ENCODE measurements at places on chromosomes 1 and 21. TPM values are rescaled to one million over a fixed set of nuclear protein-coding genes. Genes with fewer than 3 reads are reported as not detected.

DNA sequence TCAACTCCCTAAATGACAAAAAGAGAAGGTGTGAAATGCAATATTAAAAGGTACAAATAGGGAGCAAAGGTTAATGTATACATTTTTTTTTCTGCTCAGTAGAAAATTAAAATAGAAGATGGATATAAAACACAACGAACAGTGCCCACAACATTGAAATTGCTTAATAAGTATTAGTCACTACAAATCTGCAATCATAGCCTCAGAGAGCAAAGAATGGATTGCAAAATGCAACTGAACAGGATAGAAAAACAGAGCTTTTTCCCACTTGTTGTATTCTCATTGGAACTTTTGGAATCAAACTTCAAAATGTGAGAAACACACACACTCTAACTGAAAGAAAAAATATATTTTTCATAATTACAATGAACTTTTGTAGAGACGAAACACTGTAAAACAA is 552.2 kb upstream of the NCAM2 start:
- no peak for DNase-seq

- DNase-seq: no peak
These were observed 242.2 kb downstream of the PTPRC start for GRCh38 chr1:198880818-198881597.

GRCh38 chr1:220942278-220942677 is 63.0 kb downstream of the HLX start:
- DNase-seq: no peak

- no peak for DNase-seq
These were observed 22.9 kb downstream of the SAMSN1 start for GRCh38 chr21:14523234-14523633.

- no peak for DNase-seq
These were observed 10.5 kb downstream of the RAB4A start for GRCh38 chr1:229281339-229281926.

KCNA3 gene
- 3.6 TPM for total RNA-seq
